ENCODE measurements at places on chromosomes 4 and X.
A peak's percentile ranks its signal among the peaks of the same experiment; 100 is the strongest.

DNA sequence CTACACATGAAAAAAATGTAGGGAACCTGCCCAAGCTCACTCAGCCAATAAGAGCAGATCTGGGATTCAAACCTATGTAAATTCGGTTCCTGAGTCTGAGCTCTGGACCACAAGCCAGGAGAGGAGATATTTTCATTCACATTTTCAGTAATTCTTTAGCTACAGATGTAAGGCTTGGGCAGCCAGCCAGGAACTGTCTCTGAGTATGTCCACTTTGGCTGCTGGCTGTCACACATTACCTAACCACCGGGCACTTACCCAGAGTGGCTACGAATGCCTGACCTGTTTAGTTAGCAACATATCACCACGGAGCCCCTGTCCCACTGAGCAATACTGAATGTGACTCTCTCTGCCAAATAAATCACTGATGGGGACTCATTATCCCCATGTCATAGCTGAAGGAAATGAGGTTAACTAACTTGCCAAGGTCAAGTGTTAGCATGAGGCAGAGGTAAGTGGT lies 15.3 kb downstream of the USP46 start:
- DNase-seq = no peak

- no peak for DNase-seq
Measured at GRCh38 chr4:93437991-93438390, 390.6 kb upstream of the ATOH1 start.

DNA sequence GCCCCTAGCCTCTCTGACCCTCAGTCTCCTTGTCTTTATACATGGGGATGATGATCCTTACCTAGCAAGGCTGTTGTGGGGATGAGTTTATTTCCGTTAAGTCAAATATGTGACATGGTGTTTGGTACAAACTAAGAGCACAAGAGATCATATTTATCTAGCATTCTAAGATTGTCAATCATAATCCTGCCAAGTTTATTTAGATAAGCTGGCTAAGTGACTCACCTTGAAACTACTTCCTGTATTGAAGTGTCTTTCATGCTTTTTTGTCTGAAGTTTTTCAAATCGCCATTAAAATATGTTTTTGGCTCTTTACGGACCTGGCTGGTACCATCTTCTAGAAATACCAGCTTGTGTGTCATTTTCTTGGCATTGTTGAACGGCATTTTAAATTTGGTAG lies 30.7 kb downstream of the MAP7D3 start:
- DNase-seq = no peak

DNA sequence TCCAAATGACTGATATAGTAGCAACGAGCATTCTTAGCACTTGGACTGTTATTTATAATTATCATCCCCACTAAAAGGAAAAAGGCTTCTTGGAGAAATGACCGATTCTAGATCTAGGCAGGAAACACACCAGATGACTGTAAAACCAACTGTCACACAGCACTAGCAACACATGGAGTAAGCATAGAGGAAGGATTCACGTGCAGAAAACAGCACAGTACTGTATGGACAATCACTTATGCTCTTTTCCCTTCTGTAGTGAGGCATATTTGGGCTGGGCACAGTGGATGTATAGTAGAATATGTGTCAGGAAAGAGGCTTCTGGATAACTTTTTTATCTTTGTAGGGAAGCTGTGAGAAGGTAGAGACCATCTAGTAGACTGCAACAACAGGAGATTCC lies 6.0 kb upstream of the COPS4 start:
- no peak for DNase-seq

DNA sequence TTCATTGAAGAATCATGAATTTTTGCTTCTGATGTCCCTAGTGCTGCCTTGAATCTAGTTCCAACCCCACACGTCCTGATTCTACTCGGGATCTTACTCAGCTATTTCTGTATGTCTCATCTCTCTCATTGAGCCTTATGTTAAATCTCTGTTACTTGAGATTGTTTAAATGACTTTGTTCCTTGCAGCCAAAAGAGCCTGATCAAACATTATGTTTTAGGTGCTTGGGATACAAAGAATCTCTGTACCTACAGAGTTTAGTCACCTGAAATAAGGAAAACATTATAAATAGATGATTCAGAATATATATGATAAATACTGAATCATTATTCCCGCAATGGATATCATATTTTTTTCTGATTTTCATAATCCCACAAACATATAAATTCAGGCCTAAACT lies 13.7 kb upstream of the ANKRD50 start:
- no peak for DNase-seq

- no peak for DNase-seq
Measured at GRCh38 chrX:130893356-130894085, 9.5 kb downstream of the ENOX2 start.

DNA sequence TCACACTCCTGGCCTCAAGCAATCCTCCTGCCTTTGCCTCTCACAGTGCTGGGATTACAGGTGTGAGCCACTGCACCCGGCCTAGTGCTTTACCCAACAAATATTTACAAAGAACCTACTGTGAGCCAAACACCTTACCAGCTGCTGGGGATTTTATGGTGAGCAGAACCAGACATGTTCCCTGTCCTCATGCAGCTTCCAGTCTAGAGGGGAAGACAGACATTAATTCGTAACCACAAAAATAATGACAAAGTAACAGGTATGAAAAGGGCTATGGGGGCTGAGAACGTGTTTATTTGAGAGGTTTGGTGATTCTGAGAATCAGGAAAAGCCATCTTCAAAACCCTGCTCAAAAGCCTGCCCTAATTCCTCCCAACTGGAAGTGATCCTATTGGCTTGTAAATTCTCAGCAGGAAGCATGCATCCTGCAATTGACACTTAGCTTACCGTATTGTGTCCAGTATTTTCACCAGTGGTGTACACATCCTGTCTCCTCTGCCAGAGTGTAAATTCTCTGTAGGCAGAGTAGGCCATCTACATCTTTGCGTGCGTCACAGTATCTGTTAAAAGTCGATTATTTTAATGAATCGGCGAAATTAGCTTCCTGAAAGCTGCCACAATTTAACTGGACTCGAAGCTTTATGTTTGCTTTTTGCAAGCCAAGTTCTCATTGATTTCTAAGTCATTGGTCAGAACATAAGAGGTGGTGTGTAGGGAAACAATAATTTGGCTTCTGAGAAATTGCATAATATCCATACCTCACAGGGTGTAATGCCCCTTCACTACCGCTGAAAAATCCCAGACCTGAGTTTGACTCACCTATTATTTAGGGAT lies 67.0 kb downstream of the TMEM156 start:
- no peak for DNase-seq

- DNase-seq = no peak
Measured at GRCh38 chrX:2658585-2659292, 32.4 kb upstream of the CD99 start.

- no peak for DNase-seq
Measured at GRCh38 chrX:154074199-154074598, 23.3 kb downstream of the MECP2 start.

GRCh38 chr4:147749811-147750321 lies 18.0 kb downstream of the ARHGAP10 start:
- DNase-seq = no peak

DNA sequence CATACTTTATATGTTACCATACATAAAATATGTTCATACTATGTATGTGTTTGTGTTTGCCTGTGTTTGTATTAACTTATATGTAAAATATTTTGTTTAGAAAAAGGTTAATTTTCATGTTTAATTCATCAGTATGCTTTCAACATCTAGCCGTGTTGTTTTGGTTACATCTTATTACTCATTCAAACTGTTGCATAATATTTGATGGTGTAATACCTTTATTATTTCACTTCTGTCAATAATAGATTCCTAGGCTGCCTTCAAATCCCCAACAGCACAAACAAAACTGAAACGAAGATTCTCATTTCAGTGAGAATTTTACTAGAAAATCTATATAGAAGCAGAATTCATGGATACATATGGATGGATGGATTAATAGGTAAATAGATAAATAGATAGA lies 462.3 kb upstream of the ADGRL3 start:
- no peak for DNase-seq

- peak; percentile 17 for DNase-seq
Measured at GRCh38 chrX:3143043-3143799, 102.0 kb downstream of the ARSF start.

GRCh38 chr4:10158333-10158942 lies 41.8 kb upstream of the WDR1 start:
- DNase-seq = no peak

DNA sequence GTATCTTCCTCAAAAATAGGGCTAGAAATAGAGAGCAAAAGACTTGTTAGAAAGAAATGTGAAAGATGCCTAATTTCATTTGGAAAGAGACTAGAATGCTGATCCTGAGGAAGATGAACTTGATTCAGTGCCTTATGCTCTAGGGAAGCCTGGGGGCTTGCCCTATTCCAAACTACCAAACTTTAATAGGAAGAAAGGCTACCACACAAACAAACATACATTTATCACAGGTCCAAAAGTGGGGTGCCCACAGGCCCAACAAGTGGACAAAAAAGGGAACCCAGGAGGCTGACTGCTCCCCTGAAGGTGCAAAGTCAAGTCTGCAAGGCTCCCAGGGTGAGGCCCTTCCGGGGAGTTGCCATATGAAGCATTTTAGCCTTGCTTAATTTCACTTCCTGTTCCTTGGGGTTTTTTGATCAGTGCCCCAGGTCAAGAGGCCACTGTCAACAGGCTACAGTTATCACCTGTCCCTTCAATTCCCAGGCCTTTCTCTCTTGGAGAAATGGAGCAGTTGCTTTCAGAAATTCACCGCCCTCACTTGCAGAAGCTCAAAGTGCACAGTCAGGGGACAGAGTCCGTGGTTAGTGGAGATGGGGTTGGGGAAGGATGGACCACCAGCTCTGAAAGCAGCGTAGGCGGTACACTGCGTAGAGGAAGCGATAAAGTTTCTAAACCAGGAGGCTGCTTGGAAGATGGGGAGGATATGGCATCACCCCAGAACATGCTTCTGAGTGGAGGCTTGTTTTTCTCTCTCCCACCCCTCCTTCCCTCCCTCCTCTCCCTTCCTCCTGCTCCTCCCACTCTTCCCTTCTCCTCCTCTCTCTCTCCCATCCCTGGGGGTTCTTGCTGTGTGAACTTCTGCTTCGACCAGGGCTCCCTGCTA lies 36.4 kb downstream of the TMEM154 start:
- peak; percentile 28 for DNase-seq

DNA sequence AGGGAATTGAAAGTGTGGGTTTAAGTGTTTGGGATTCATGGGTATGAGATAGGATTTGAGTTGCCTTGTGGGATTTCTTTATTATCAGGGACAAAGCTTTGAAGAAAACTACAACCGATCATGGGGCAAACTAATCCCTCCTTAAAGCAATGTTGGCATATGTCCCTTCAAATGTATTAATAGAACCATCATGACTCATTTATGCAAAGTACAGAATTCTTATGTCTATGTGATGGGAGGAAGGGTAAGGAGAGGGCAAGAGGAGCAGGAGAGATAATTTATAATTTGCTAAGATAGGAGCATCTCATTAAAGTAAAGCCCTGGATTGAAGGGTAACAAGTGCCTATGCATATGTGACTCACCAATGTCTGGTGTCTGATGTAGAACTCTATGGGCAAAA lies 94.2 kb downstream of the PHEX start:
- no peak for DNase-seq

DNA sequence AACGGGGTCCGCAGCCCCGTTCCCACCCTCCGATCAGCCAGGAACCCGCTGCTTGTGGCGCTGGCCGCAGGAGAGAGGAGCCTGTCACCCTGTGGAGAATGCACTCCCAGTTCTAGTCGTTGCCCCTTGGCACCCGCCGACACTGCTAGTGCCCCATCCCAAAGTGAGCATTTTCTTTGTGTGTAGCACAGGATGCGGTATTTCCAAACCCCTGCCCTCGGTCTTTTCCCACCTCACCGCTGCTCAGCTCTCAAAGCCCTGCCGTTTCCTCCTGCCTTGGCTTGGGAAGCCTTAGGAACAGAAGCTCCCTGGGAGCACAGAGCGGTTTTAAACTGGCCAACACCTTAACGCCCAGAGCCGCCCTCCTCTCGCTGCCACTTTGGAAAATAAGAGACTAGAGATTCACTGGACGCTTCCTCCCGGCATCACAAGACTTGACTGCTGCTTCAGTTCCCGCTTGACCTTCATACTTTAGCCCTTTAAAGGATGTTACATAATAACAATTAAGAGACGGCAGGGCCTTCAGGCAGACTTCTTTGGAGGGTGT lies 772 bp downstream of the CYP4V2 start:
- DNase-seq = peak; percentile 50

GRCh38 chr4:57280481-57280880 lies 170.3 kb upstream of the IGFBP7 start:
- DNase-seq = no peak

DNA sequence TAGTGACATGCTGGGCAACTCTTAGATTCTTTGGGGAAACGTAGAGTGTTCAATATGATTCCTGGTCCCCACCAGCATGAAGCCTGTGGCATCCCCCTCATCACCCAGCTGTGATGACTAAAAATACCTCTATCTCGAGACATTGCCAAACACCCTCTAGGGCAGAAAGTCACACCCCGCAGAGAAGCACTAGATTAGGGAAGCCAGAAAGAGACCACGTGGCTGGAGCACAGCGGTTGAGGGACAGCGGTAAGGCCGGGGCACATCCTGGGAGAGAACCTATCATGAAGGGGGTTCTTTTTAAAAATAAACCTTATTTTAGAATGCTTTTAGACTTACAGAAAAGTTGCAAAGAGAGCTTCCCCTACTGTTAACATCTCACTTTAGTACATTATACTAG lies 11.0 kb downstream of the FAT1 start:
- DNase-seq = no peak

DNA sequence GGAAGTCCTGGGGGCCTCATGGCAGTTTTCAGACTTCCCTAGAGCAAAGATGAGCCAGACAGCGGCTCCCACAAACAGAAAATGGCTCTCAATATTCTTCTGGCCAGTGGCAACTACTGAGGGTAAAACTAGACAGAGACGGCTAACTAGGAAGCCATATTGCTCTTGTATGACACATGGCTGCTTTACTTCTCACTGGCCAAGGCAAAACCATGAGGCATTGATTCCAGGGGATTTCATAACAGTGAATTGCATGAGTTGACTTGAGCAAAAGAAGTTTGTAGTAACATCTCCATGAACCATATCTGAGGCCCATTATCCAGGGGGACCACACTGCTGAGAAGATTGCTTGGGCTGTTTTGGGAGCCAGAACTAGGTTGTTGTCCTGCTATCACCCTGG lies 13.7 kb upstream of the TLR8 start:
- no peak for DNase-seq

- DNase-seq = no peak
Measured at GRCh38 chrX:10326578-10326977, 169.8 kb downstream of the CLCN4 start.

DNA sequence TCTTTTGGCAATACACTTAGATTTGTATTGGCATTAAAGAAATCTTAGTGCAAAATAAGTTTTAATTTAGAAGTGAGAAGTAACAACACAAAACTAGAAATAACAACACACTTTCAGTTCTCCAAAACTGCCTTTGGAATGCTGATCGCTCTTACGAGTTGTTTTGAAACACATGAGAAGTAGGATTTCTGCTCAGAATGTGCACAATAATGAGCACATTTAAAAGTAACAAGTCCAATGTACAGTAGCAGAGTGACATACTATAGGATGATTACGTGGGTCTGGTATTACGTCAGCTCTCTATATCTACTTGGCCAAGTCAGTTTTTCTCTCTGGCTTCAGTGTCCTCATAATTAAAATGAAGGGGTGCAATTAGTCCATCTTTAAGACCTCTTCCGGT lies 164.8 kb downstream of the CHM start:
- DNase-seq = no peak

GRCh38 chr4:156766846-156767245 lies 204.8 kb downstream of the PDGFC start:
- DNase-seq = no peak

All from activated CD4-positive, alpha-beta T cell treated with anti-CD3 and anti-CD28 coated beads, Interleukin-2, Interleukin-4, amounts not matched to agents 100 ng/mL and 50 ng/mL, durations not matched to agents 16 hours and 8 hours (primary cell).